ENCODE measurements at places on chromosomes 7 and 10.

DNA sequence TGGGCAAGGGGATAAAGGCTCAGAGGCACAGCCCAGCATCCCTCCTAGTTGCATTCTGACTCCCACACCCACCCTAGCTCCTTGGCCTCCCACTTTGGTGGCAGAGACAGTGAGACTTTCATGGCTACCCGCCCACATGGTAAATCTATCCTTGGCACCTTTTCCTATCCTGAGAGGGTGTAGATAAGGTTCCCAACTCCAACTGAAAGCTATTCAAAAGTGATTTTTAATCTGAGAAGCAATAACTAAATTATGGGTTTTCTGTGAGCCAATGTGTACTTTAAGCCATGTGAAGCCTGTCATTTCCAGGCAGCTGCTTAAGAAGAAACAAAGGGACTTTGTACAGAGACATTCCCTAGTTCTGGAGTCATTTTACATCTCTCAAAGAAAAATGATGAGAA, 9.1 kb downstream of the LAMB1 start:
- DNase-seq = no peak

GRCh38 chr10:60816628-60817397, 38.5 kb downstream of the CDK1 start:
- peak; percentile 51 for DNase-seq

- no peak for DNase-seq
These were observed 718 bp upstream of the BPGM start for GRCh38 chr7:134645935-134646334.

DNA sequence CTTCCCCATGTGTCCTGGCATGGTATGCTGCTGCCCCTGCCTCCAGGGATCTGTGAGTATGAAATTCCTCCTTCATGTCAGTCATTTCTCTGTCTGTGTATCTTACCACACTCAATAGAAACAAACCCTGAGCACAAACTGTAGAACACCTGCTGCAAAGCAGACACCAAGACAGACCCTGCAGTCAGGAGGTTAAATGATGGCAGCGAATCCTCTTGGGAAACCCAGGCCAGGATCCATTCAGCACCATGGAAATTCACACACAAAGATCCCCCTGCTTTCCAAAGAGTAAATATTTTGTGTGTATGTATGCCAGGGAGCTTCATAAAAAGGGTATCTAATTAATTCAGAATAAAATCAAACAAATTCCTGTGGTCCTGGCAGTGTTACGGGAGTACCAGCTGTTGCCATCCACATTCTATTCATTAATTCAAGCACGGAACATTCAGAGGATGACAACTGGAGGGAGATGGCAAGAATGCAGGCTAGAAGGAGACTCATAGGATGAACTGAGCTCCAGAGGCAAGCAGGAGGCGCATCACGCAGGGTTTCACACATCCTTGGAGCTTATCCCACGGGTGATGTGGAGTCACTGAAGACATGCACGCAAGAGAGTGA, 14.8 kb downstream of the ITIH5 start:
- DNase-seq = no peak

- no peak for DNase-seq
These were observed 140.4 kb downstream of the ELFN1 start for GRCh38 chr7:1810521-1810920.

- no peak for DNase-seq
These were observed 10.7 kb downstream of the LZTS2 start for GRCh38 chr10:101010329-101010728.

- DNase-seq = no peak
These were observed 15.4 kb downstream of the CTBP2 start for GRCh38 chr10:125144693-125145623.

- DNase-seq = no peak
These were observed 29.5 kb upstream of the BMS1 start for GRCh38 chr10:42753126-42753506.

GRCh38 chr7:3146571-3147226, 103.0 kb upstream of the CARD11 start:
- no peak for DNase-seq

DNA sequence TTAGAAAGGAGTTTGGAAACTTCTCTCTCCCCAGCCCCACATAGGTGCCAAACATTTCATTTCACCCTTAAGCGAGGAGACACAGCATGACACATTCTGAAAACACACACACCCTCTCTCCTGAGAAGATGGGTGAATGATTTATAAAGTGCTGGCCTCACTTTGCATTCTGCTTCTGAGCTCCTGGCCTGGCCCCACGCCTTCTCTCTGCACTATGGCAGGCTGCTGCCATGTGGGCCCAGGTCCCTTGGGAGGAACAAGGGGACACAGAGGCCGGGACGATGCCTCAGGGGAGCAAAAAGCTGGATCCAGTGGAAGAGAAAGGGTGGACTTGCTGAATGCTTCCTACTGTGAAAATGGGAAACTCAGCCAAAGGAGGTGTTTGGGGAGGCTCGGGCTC, 56.0 kb downstream of the CPXM2 start:
- DNase-seq = no peak

DNA sequence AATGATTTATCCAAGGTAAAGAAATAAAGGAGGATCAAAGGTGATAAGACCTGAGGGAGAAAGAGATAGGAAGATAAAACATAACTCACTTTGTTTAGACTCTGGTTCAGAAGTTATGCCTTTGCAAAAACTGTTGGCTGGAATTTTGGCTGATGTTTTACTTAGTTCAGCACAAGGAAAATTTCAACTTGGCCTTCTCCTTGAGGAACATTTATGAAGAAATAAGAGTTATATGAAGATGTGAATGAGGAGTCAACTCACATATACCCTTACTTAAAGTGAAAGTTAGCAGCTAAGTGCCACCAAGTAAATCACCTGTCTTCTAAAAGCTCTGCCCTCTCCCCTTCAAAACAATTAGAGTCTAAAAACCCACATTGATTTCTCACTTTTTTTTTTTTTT, 39.7 kb upstream of the COL1A2 start:
- DNase-seq = no peak

GRCh38 chr7:391411-391951, 101.5 kb downstream of the FOXL3 start:
- no peak for DNase-seq

DNA sequence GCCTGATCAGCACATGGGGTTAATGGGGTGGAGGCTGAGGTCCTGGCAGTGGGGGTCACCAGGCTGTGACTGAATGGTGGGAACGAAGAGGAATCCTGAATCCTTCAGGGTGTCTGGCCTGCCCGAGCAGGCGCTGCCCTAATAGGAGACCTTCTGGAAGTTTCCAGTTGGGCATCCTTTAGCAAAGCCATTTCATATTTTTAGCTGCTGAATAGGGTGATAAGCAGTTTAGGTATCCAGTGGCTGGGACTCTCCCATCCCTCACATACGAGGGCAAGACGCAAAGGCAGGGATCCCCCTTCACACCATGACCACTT, 159.3 kb downstream of the SH3PXD2A start:
- DNase-seq = no peak

DNA sequence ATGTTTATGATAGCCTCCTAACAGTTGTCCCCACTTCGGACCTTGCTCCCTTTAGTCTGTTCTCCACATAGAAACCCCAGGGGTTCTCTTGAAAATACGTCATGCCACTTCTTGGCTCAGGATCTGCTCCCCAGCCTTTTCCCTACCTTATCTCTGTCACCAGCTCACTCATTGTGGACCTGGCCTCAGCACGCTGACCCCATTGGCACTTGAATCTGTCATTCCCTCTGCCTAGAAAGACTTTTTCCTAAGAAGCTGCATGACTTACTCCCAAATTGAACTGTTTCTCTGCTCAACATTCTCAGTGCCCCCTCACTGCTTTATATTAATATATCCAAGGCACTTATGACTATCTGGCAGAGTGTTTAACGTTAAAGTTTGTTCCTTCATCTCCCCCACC, 8.4 kb downstream of the EPDR1 start:
- no peak for DNase-seq

DNA sequence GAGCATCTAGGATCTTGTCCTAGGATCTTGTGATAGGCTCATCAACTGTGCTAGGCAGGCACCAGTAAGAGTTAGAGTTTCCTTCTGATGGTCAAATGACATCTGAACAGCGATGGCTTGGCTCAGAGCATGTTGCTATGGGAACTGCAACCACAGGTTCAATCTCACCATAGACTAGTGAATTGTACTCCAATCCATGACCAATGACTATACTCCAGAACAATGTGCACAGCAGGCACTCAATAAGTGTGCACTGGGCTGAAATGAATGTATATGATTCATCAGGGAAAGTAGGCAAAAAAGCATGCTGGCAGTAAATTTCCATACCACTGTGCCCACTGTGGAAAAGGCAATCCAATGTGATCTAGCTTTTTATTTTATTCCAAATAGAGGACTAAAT, 163.6 kb upstream of the HPS1 start:
- DNase-seq = no peak

GRCh38 chr10:96217711-96218110, 53.7 kb downstream of the BLNK start:
- no peak for DNase-seq

DNA sequence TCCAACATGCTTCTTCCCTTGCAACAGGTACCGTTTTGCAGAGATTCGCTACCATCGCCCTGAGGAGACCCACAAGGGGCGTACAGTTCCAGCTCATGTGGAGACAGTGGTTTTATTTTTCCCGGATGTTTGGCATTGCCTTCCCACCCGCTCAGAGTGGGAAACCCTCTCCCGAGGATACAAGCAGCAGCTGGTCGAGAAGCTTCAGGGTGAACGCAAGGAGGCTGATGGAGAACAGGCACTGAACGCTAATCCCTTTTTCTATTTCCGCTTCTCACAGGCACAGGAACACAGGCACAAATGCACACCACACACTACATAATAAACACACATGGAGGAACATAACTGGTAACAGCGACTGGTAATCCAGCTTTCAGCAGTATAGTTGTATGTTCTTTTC, 35.2 kb downstream of the CCAR1 start:
- no peak for DNase-seq

Data from GM12864 (cell line).